NCI-H1092 (cell line): ENCODE measurements at places on chromosomes 5 and 9.

DNA sequence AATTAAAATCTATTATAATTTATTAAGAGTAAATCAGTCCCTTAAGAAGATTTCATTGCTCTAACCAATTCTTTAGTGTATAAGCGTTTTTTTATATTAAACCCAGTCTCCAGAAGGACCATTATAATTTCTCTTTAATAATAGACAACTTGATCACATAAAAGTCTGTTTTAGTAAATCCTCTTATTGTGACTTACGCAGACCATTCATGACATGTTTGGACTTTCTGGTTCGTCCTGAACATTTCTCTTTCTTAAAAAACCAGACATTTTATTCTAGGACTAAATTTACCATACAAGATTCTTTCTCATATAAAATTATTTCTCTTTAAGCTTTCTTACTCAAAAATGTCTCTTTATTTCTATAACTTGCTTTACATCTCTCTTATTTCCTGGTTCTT is 196.2 kb upstream of the RAI14 start:
- DNase-seq: no peak

- DNase-seq: no peak
Measured at GRCh38 chr9:133901184-133901835, 90.8 kb downstream of the VAV2 start.

- no peak for DNase-seq
Measured at GRCh38 chr5:172524573-172525021, 70.3 kb upstream of the SH3PXD2B start.

DNA sequence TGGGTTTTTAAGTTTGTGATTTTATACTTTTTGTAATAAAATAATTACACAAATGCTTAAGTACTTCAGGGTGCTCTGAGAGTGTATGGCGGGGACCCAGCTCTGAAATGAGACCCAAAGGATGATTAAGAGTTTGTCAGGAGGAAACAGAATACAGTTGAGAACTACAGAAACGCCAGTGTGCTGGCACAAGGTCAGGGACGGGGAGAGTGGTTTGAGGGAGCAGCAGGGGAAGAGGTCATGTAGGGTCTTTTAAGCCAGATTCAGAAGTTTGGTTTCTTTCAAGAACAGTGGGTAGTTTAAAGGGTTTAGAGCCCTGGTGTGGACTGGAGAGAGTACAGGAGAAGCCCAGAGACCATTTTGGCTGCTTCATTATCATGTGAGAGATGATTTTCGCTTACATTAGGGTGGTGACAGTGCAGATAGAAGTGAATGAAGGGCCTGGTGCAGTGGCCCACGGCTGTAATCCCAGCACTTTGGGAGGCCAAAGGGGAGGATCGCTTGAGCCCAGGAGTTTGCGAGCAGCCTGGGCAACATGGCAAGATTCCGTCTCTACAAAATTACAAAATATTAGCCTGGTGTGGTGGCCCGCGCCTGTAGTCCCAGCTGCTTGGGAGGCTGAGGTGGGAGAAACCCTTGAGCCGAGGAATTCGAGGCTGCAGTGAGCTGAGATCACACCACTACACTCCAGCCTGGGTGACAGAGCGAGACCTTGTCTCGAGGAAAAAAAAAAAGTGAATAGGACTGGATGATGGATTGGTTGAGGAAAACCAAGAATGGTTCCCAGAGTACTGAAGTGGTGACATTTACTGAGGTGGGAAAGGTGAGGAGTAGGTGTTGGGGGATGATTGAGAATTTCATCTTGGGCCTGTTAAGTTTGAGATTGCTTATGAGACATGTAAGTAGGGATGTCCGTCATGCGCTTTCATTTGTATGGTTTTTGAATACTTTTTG is 1.4 kb upstream of the ETF1 start:
- no peak for DNase-seq

- no peak for DNase-seq
Measured at GRCh38 chr5:166340039-166340438, 1951.4 kb upstream of the WWC1 start.

DNA sequence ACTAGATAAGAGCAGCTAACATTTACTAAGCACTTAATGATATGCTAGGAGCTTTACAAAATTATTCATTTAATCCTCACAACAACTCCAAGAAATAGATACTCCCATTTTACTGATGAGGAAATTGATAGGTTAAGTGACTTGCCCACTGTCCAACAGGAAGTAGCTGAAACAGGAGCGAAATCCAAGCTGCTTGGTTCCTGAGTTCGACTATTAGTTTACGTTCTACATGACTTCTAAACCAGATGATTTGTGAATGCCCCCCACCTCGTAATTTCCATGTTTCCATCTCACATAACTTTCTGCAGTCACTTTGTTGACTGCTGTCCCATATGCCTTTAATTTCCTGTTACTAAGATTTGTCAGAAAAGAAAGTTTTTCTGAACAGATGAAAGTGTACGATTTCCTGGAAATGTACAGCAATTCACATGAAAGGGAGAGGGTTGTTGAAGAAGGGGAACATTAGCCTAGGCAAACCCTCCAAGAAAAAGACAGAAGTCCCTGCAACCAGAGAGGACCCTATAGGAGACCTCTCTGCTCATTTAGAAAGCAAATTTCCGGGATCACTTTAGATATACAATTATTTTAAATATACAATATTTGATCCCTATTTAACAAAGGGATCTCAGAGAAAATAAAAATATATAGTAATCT is 279.1 kb upstream of the EFNA5 start:
- DNase-seq: no peak

- DNase-seq: no peak
Measured at GRCh38 chr5:128667152-128667551, 129.1 kb upstream of the FBN2 start.

GRCh38 chr9:92492781-92493401 is 10.6 kb upstream of the ASPN start:
- no peak for DNase-seq

GRCh38 chr5:122315521-122315920 is 3.5 kb downstream of the SNCAIP start:
- no peak for DNase-seq

GRCh38 chr9:31519424-31519823 is 865.0 kb upstream of the ACO1 start:
- DNase-seq: no peak
